CD4-positive, alpha-beta T cell treated with Interleukin-15 for 4 hours (primary cell): ENCODE measurements at places on chromosomes 12 and 14.

DNA sequence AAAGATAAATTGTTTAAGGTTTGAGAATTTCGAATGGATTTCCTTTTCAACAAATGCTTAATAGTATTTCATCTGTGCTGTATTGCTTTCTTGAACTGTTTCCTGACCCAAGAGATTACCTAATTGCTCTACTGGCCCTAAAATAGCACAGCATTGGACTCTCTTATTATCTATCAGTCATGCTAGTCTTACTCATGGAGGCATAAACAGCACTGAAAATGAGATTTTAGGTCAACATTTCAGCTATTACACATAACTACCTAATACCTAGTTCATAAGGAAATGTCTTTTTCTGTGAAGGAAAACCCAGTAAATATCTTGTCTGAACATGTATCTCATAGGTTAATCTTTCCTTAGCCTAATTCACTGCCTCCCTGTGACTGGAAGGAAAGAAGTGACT is 4.3 kb upstream of the ABCD2 start:
- DNase-seq = no peak

GRCh38 chr12:70045514-70045913 is 197.7 kb upstream of the CNOT2 start:
- no peak for DNase-seq

DNA sequence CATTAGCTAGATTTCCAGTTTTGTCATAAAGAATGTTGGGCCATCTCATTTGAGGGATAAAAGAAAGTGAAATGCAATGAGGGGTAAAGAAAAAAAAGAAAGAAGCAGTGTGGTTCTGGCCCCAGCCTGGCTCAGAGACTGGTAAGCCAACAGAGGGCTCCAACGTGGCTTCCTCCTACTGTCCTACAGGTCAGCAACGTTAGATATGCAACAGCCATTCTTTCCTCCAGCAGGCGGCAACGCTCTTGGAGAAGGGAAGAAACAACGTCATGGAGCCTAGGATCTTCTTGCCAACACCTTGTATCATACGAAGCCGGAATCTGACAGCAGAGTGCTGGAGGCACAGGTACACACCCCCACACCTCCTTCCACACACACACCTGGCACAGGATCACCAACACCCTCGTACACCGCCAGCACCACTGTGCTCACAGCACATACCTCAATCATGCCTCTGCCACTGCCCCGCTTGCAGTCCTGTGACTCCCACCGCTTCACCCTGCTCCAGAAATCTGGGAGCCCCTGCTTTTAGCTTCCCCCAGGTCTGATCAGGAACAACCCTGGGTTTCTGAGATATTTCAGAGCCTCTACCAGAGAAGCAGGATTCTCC is 102.8 kb downstream of the RPAP3 start:
- no peak for DNase-seq

GRCh38 chr14:88166616-88167015 is 156.5 kb downstream of the KCNK10 start:
- DNase-seq = no peak

DNA sequence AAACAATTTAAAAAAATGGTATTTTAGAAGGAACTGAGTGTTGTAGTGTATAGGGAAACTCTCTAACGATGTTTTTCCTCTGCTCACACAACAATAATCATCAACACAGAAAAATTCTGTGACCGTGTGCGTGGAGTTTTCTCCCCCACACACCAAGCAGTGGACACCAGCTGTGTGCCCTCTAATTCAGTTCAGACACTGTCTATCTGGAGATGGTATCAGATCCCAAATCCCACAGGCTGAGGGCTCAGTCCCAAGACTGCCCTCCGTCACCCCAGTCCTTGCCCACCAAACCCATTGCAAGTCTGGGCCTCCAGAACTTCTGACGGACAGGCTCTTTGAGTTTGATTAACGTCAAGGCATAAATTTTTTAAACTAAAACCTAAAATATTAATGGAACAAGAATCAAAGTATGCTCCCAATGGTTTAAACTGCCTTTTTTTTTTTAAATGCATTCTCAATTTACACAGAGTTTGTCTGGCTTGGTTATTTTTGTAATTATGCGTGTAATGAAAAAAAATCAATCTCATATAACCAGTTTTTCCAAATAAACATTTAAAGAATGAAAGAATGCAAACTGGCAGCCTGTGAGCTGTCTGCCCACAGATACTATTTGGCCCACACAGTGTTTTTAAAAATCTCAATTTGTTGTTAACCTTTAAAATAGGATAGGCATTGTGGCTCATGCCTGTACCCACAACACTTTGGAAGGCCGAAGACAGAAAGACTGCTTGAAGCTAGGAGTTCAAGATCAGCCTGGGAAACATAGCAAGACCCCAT is 19.2 kb downstream of the BLTP3B start:
- DNase-seq = no peak

DNA sequence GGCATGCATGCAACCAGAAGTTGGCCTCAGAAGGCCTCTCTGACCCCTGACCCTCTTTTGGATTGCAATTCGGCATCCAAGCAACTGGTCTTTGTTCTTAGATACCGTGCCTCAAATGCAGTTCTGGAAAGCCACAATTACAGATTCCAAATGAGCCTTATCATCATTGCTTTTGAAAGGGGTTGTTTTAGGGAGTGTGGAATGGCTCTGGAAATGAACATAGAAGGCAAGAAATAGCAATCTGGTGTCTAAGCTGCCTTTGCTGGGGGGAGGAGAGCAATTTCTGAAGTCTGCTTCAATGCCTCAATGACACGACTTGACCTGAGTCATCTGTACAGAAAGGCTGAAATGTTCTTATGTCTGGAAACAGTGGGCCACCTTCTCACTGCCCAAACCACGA is 250.1 kb downstream of the NUAK1 start:
- no peak for DNase-seq

DNA sequence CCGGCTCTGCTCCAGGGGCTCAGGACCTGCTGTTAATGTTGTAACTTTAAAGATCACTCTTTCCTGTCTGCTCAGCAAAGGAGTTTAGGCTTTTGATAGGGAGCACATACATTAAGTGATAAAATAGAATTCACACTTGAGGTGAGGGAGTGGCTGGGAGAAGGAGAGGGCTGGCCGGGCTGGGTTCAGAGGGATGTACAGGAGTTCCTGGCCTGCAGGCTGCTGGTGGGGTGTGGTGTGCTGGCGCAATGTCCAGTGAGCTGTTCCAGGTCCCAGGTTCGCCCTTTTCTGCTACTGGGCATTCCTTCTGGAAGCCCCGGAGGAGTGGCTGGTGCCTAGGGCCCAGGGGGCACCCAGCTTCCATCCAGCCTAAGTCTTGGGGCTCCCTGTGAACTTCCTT is 17.8 kb downstream of the KIF26A start:
- DNase-seq = no peak

DNA sequence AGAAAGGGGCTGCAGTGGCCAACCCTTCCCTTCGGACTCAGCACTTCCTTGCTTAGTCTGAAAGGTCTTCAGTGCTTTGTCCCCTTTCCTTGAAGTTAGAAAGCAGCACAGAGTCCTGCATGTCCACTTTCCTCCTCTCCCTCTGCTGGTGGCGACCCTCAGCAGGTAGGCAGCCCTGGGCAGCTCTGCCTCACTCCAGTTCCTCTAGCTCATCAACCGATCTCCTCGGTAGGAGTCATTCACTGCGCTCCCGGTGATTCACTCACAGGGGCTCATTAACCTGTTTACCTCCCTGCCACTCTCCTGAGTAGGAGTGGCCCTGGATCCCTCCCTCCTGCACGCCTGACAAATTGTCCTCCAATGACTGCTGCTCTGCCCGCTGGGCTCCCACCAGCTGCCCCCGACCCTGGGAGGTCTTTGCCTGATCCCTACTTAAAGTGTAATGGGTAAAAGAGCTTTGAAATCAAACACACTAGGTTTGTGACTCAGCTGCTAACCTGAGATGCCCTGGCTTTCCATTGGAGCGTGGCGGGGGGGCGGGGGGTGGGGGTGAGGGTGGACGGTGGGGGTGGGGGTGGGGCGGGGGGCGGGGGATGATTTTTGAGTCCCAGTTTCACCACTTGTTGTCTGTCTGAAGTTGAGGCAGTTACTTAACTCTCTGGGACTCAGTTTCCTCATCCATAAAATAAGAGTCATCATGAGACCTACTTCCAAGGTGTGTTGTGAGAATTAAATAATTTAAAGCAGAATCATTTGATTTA is 4.2 kb downstream of the SCNN1A start:
- DNase-seq = no peak

DNA sequence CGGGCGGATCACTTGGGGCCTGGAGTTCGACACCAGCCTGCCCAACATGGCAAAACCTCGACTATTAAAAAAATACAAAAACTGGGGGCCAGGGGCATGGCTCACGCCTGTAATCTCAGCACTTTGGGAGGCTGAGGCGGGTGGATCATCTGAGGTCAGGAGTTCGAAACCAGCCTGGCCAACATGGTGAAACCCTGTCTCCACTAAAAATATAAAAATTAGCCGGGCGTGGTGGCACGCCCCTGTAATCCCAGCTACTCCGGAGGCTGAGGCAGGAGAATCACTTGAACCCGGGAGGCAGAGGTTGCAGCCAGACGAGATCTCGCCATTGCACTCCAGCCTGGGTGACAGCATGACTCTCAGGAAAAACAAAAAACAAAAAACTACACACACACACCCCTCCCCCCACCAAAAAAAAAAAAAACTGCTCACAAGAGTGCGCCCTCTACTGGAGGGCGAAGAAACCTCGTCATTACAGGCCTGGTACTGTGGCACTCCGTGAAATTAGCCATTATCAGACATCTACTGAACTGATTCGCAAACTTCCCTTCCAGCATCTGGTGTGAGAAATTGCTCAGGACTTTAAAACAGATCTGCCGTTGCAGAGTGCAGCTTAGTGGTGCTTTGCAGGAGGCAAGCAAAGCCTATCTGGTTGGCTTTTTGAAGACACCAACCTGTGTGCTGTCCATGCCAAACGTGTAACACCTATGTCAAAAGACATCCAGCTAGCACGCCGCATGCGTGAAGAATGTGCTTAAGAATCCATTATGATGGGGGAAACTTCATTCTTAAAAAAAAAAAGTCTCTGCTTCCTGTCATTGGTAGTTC is 7.7 kb downstream of the PPP1R3E start:
- DNase-seq = peak; percentile 68

DNA sequence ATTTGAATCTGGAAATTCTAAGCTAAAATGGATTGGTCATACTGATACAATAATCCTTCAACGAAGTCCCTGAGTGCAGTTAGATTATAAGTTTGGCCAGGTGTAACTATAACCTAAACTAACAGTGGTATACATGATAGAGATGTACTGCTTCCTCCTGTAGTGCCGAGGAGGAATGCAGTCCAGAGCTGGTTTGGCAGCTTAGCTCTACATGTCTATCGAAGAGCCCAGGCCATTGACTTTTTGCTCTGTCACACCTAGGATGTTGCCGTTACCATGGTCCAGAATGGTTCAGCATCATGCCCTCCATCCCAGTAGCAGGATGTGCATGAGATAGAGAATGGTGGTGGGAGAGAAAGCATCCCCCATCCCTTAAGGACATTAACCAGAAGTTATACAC is 318.1 kb downstream of the ZFP36L1 start:
- no peak for DNase-seq

DNA sequence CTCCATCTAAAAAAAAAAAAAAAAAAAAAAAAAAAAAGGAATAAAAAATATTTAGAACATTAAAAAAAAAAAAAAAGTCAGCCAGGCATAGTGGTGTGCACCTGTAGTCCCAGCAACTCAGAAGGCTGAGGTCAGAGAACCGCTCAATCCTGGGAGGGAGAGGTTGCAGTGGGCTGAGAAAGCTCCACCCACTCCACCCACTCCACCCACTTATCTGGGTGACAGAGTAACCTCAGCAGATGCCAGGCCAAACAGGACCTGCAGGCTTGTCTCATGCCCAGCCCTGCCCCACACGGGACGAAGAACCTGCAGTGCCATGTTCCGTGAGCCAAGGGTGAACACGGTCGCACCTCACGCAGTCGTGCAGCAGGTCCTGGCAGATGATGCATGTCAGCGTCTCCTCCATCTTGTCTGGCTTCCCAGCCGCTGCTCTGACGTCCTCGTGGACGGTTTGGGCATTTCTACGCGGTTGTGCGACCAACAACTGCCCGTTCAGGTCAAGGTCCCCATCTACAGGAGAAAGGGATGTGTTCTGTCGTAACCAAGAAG is 28.6 kb downstream of the CHFR start:
- DNase-seq = no peak

- DNase-seq = no peak
Observed at GRCh38 chr12:31967539-31967938, 8.3 kb downstream of the RESF1 start.

- no peak for DNase-seq
Observed at GRCh38 chr12:46395388-46395787, 22.8 kb upstream of the SLC38A2 start.

GRCh38 chr14:68675233-68675577 is 117.7 kb downstream of the ZFP36L1 start:
- DNase-seq = no peak

DNA sequence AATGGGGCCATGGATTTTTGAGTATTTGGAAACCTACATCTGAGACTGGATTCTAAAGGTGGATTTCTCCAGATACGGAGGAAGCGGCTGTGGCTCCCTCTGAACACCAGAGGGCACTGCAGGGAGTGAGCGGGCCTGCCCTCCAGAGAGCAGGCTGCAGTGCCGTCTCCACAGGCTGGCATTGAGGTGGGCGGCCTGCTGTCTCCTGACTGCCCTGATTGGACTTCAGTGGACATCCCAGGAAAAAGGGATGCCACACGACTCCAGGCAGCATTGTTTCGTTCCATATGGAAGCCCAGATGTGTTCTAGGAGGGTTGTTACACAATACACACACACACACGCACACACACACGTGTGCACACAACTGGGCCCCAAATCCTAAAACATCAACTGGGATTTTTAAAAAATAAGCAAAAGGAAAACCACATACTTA is 20.9 kb upstream of the ANO2 start:
- peak; percentile 15 for DNase-seq

DNA sequence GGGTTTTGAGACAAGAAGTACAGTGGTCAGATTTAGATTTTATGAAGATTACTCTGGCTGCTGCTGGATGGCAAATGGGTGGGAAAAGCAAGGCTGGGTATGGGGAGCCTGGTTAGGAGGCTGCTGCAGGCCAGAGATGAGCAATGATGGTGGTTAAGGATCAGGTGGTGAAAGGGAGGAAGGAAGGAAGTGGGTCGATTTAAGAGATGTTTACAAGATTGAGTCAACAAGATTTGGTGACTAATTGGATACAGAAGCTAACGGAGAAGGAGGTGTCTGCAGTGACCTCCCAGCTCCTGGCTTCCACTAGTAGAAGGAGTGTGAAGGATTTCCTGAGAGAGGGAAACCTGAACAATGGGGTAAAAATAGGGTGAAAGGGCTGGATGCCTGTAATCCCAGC is 18.7 kb downstream of the NOS1 start:
- DNase-seq = no peak

DNA sequence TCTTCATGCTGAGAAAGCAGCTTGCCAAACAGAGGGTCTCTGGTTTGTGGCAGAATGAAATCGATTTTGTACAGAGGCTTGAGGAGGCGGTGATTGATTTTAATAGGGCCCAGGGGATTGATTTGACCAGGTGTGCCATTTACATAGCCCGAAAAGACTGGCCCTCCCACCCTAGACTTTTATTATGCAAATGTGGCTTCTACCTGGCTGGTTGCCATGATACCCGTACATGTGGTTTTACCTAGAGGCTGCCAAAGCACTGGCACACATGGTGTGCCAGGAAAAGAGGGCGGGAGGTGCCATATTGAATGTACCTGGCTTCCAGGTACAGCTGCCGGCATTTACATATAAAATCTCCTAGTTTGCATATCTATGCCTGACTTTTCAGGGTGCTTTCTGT is 18.0 kb upstream of the GUCY2C start:
- no peak for DNase-seq
